Dorsolateral prefrontal cortex (tissue), 122 donors: ENCODE measurements at places on chromosomes 5 and 9.

GRCh38 chr9:112226091-112226490 lies 51.0 kb upstream of the SUSD1 start:
- DNase-seq = no peak

DNA sequence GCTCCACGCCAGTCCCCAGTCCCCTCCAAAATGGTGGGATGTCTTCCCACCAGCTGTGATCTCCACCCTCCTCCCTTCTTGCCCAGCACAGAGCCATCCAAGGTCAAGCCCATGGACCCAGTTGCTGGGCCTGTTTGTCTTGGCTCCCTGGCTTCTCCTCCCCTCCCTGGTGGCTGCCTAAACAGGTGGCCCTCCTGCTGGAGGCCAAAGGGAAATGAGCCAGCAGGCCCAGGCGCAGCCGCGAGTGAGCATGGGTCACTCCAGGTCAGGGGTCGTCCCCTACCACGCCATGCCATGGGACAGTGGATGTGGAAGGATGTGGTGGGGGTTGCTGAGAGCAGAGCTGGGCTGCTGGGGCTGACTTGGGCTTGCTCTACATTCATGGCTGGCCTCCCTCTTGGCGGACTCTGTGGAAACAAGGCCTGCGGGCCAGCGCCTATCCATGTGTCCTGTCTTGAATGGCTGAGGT lies 33.6 kb downstream of the COL15A1 start:
- DNase-seq = no peak

DNA sequence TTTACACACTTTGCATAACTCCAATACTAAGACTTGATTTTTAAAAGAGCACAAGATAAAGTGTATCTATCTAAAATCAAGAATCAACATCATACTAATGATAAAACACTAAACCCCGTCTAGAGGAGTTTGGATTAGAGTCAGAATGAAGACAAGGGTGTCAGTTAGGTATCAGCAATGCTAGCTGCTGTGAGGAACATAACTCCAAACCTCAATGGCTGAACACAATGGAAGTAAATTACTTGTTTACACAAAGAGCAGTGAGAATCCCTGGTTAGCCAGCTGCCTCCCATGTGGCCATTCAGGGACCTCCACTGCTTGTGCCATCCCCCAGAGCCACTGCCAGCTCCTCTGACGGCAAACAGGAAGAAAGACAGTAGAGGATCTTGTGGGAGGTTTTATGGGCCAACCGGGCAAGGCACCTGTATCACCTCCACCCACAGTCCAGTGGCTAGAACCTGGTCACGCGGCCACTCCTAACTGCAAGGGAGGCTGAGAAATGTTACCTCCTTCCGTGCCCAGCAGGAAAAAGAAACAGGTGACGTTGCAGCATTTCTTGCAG lies 24.0 kb upstream of the GRHPR start:
- DNase-seq = no peak

- DNase-seq = no peak
These were observed 670 bp upstream of the FBP1 start for GRCh38 chr9:94639999-94640376.

DNA sequence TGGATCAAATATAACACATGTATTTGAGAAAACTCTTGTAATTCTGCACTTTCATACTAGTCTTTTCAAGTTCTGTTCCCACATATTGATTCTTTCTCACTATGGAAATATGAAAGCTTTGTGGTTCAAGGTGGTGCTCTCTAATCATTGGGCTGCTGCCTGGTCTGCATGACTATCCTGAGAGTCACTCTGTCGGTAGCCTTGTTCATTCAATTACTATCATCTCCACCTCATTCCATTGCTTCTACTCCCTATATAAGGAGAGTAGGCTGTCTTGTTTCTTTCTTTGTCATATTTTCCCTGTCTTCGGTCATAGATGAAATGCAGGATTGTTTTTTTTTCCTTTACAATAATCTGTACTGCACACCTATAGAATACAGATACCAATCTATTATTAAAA lies 341.4 kb upstream of the ACTBL2 start:
- DNase-seq = no peak

DNA sequence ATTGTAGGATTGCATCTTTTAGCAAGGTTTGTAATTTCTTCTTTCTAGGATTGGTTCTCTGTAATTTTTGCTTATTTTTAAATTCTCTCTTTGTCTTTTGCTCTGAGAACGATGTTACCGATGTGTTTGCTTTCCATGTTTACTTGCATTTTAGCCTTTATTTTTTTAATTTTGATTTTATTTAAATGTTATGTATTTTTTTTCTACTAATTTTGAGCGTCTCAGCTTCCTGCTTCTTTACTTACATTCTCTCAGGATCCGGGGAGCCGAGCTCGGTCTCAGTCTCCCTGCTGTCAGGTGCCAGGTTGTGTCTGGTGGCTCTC lies 20.9 kb downstream of the ANXA2R start:
- DNase-seq = no peak

- DNase-seq = no peak
These were observed 148.9 kb upstream of the RUSC2 start for GRCh38 chr9:35341021-35341420.

- DNase-seq = no peak
These were observed 73.3 kb downstream of the DPYSL3 start for GRCh38 chr5:147436596-147436995.

- no peak for DNase-seq
These were observed 5.1 kb downstream of the TTC23L start for GRCh38 chr5:34844106-34844505.

GRCh38 chr5:160360310-160360709 lies 10.1 kb downstream of the C1QTNF2 start:
- DNase-seq = no peak

GRCh38 chr5:113719549-113719948 lies 206.1 kb downstream of the YTHDC2 start:
- DNase-seq = no peak

DNA sequence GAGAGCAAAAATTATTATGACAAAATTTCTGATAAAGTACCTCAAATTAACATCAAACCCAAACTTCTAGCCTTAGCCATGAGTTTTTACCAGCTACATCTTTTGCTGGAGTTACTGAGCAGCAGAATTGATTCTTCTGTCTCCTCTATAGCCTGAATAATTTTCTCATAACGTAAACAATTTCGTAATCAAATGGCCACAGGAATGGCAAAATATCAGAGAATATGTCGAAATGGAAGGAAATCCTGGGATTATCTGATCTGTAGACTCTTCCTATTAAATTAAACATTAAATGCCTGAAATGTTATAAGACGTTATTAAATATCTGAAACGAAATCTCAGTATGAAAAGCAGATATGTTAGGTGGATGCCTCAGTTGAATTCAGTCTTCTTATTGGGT lies 41.1 kb downstream of the LURAP1L start:
- no peak for DNase-seq

GRCh38 chr5:55991768-55992486 lies 2.8 kb downstream of the IL6ST start:
- DNase-seq = no peak

- no peak for DNase-seq
These were observed 240.2 kb downstream of the ARHGAP26 start for GRCh38 chr5:143010351-143010750.

- DNase-seq = no peak
These were observed 320.9 kb downstream of the IRX2 start for GRCh38 chr5:2430606-2431005.

- DNase-seq = no peak
These were observed 633.1 kb upstream of the TYRP1 start for GRCh38 chr9:12060067-12060466.

DNA sequence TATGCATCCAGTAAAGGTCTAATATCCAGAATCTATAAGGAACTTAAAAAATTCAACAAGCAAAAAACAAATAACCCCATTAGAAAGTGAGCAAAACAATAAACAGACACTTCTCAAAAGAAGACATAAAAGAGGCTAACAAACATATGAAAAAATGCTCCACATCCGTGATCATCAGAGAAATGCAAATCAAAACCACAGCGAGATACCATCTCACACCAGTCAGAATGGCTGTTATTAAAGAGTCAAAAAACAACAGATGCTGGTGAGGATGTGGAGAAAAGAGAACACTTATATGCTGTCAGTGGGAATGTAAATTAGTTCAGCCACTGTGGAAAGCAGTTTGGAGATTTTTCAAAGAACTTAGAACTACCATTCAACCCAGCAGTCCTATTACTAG lies 86.1 kb downstream of the WWC1 start:
- no peak for DNase-seq

GRCh38 chr9:137760426-137760825 lies 117.2 kb upstream of the CACNA1B start:
- DNase-seq = no peak

DNA sequence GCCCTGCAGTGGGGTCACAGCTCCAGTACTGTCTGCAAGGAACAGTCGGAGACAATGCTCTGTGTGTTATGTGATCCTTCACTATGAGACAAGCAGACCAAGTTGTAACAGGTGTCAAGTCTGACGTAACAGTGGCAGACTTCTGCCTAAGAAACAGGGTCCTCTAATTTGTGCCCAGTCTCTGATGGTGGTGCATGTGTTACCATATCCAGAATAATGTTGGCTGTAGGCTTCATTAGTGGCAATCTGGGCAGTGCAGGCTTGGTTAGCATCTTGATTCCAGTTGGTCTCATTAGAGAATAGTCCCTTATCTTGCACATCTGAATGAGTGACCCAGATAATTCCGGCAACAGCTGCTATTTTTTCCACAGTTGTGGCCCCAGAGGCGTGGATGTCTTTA lies 33.8 kb downstream of the ZNF131 start:
- DNase-seq = no peak

- DNase-seq = no peak
These were observed 21.3 kb downstream of the GPR151 start for GRCh38 chr5:146494656-146495055.

DNA sequence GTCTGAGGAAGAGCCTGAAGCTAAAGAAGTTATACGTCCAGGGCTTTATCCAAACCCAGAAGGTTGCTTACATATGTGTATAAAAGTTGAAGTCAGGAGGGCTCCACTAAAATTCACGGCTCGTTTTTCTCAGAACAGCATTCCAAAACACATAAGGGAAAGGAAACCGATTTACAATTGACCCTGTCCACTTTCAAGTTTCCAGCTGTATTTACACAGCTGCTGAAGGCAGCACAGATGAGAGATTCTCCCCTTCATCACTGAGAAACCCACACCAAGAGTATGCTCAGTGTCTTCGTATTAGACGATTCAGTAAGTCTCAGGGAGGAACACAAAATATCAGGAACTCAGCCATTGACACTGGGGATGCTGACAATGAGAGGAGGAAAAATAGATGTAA lies 5.9 kb upstream of the NREP start:
- DNase-seq = no peak

GRCh38 chr5:95731571-95732554 lies 727 bp downstream of the RHOBTB3 start:
- peak; percentile 35 for DNase-seq

DNA sequence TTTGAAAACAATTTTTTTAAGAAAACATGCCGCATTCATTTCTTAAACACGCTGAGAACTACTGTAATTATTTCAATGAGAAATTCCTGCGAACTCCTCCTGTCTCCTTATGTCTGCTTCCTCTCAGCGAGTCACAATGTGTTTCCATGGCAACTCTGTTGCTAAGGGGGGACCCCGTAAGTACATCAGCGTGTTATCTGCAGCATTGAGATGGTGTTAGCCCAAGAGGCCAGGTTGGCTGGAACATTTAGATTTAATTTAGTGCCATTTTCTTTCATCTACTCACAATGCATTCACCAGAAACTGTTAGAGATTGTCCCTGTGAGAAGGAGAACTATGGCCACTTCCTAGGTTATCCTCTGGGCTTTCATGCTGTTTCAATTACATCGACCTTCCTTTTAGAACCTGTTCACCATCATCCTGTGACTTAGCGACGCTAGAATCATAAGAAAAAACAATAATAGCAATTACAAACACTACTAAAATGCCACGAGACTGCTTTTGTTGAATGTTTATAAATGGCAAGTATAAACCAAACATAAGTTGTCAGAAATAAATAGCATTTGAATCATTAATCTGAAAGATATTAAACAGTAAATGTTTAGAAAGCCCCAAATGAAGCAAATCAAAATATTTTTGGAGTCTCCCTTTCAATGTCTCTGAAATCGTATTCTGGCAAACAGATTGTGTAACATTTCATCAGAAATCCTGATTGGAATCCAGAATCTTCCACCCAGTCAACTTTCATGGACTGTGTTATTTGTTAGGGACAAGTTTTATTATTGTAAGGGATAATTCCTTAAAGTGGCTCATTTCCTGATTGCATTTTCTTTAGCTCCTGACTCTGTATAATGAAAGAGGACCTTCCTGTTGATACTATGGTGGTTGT lies 39.7 kb upstream of the SHC3 start:
- DNase-seq = no peak

GRCh38 chr5:95660060-95660459 lies 13.5 kb downstream of the RFESD start:
- no peak for DNase-seq

DNA sequence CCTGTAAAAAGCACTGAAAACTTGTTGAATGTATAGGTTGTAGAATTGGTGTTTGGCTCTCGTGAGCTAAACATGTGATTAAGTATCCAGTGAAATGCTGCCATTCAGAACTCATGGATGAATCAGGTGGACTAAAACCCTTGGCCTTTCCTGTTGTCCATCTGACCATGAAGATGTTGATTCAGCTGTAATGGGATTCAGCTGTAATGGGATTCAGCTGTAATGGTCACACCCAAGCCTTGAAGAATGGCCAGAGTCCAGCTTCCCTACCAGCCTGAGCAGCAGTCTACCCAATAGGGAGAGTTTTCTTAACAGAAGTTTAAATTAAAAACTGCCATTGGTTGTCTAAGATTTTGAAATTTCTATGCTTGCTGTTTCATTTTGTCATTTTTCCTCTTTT lies 18.1 kb downstream of the MAMDC2 start:
- no peak for DNase-seq

DNA sequence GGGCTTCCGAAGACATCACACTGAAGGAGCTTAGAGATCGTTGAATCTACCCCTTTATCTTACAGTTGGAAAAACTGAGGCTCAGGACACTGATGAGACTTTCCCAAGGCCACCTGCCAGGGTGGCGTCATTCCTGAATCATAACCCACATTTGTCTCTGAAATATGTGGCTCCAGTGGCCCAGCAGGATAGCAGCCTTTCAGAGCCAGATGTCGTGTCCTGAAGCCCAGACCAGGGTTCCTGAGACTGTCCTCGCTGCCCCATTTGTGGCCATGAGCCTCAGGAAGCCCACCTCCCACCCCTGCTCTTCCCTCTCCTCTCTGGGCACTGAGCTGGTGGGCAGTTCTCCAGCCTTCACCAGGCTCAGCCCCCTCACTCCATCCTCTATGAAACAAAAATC lies 2.4 kb downstream of the HMCN2 start:
- no peak for DNase-seq

DNA sequence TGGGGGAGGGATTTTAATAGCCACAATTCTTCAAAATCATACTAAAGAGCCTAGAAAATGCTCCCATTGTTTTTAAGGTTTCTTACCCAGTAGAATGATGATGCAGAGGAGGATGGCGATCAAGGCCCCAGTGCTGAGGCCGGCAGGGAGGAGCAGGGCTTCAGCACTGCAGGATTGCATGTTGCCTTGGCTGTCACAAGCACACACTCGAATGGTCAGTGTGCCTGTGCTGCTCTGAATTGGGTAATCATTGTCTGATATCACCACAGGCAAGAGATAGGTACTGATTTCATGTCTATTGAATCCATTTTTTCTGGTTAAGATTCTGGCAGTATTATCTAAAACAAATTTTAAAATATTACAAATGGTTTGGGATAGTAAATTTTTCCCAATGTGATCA lies 153.3 kb downstream of the CDH10 start:
- DNase-seq = no peak

- no peak for DNase-seq
These were observed 199.8 kb upstream of the PTGER4 start for GRCh38 chr5:40479939-40480338.
